CD4-positive, alpha-beta T cell treated with Interleukin-6 at 100 ng/mL for 8 hours (primary cell): ENCODE measurements at places on chromosomes 6 and 20.

DNA sequence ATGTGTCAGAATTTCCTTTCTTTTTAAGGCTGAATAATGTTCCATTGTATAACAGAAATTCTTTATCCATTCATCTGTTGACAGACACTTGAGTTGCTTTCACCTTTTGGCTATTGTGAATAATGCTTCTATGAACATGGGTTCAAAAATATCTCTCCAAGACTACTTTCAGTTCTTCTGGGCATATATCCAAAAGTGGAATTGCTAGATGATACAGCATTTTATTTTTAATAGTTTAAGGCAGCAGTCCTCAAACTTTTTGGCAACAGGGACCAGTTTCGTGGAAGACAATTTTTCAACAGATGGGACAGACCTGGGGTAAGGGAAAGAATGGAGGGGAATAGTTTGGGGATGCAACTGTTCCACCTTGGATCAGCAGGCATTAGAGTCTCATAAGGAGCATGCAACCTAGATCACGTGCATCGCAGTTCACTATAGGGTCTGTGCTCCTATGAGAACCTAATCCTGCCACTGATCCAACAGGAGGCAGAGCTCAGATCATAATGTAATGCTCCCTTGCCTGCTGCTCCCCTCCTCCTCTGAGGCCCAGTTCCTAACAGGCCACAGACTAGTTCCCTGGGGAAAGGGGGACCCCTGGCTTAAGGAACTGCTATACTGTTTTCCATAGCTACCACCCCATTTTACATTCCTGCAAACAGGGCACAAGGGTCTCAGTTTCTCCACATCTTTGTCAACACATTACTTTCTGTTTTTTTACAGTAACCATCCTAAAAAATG is 239.9 kb upstream of the RNF217 start:
- DNase-seq: no peak

DNA sequence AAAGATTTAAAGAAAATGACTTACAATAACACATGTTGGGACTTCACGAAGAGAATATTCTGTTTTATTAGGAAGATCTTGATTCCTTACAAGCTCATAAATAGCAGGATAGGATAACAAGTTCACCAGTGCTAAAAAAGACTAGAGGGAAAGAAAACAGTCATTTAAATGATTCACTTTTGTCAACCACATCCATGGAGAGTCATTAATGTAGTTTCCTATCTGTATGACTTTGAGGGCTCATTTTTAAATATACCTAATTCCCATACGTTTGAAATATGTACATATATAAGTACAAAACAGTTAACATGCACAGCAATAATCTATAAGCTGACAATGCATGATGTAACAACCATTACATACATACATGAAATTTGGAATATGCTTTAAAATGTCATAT is 111.1 kb downstream of the TBC1D32 start:
- no peak for DNase-seq

DNA sequence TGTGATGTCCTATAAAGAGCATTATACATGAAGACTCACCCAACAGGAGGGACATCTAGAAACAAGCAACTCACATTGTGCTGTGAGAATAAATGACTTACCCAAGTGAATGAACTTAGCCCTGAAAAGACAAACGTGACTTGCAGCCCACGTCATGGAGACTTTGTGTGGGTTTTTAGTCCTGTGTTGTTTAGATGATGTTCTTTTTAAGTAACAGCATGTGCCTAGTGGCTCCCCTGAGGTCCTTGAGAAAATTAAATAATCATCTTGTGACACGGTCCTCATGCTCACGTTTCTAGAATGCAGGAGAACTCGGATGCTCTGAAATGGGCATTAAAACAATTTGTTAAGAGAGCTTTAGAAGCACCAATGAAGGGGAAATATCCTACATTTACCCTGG is 165.1 kb downstream of the SASH1 start:
- DNase-seq: no peak

GRCh38 chr6:146803601-146804000 is 204.8 kb downstream of the ADGB start:
- DNase-seq: no peak

- no peak for DNase-seq
These were observed 80.5 kb upstream of the SGK1 start for GRCh38 chr6:134398453-134398852.

- DNase-seq: no peak
These were observed 66.3 kb downstream of the NT5E start for GRCh38 chr6:85516168-85516567.

- no peak for DNase-seq
These were observed 52.5 kb downstream of the BCAS1 start for GRCh38 chr20:54017846-54018245.

- no peak for DNase-seq
These were observed 39.8 kb upstream of the CDYL start for GRCh38 chr6:4736371-4736873.

- no peak for DNase-seq
These were observed 67.7 kb upstream of the ZNFX1 start for GRCh38 chr20:49345524-49345923.

DNA sequence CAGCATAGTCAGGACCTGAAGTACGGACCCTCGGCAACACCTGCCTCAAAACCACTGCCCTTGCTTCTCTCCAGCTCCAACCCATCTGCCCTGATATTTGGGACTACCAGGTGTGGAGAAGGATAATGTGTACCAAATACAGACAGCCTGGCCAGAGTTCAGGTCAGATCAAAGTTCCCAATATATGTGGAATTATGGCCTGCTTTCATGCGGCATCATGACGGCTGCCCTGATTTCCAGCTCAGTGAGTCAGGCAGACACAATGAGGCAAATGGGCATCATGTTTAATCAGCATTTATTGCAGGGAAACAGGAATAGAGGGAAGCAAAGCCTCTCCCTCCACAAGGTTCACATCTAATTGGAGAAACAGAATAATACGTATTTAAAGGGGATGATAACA is 57.9 kb downstream of the FRK start:
- DNase-seq: no peak

GRCh38 chr6:30991891-30992290 is 8.4 kb downstream of the MUC21 start:
- no peak for DNase-seq

DNA sequence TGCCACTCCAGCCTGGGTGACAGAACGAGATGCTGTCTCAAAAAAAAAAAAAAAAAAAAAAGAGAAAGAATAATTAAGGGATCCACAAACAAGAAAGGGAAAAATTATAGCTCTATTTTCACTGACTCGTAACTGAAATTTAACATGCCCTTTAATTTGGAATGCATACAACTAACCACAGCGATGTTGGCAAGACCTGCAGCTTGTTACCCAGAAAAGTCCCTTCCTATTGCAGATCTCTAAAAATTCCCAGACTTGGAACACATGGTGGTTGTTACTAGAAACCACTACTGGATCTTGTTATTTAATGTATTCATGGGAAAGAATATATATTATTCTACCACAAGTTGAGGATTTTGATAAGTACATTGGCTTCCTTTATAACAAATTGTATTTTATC is 27.8 kb upstream of the SMIM28 start:
- no peak for DNase-seq
